ENCODE measurements at places on chromosomes 11 and 22.
A peak's percentile ranks its signal among the peaks of the same experiment; 100 is the strongest.

DNA sequence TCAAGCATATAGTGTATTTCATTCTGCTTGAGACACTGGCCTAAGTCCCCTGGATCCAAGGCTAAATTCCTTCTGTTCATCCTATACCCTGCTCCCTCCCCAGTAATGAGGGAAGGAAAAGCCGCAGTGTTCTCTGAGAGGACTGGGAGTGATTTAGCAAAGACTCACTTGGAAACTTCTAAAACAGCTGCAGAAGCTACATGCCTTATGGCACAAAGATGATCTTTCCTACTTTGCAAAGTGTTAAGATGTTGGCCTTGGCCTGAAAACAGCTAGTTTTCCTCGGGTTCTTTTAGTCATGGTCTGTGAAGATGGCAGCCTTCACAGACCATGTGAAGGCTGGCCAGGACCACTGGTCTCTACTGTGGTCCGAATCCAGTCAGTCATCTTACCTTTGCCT, 65.7 kb downstream of the ABTB2 start:
- no peak for DNase-seq

- no peak for DNase-seq
Measured at GRCh38 chr22:36982136-36982535, 37.1 kb downstream of the TST start.

- no peak for DNase-seq
Measured at GRCh38 chr22:21073482-21073881, 27.7 kb downstream of the LRRC74B start.

- DNase-seq: no peak
Measured at GRCh38 chr11:93694109-93694508, 32.6 kb downstream of the CEP295 start.

GRCh38 chr22:28043266-28043665, 124.2 kb upstream of the PITPNB start:
- no peak for DNase-seq

DNA sequence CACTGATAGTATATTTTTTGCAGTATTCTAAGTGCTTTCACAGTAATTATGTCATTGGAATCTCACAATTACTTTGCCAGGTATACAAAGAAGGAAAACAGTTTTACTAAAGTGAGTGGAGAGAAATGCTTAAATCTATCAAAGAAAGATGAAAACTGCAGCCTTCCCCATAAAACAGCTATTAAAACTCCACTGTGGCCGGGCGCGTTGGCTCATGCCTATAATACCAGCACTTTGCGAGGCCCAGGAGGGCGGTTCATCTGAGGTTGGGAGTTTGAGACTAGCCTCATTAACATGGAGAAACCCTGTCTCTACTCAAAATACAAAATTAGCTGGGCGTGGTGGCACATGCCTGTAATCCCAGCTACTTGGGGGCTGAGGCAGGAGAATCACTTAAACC, 19.1 kb downstream of the OR51E1 start:
- DNase-seq: no peak

GRCh38 chr22:29330753-29331152, 15.3 kb upstream of the RASL10A start:
- peak; percentile 30 for DNase-seq

- no peak for DNase-seq
Measured at GRCh38 chr11:4049006-4049405, 45.6 kb upstream of the RRM1 start.

GRCh38 chr11:120682332-120682649, 170.7 kb downstream of the GRIK4 start:
- DNase-seq: no peak

- no peak for DNase-seq
Measured at GRCh38 chr11:69483691-69484426, 2.4 kb downstream of the LINC01488 start.

- peak; percentile 11 for DNase-seq
Measured at GRCh38 chr11:84686716-84687115, 940.4 kb downstream of the DLG2 start.
